ENCODE measurements at places on chromosomes 5 and 9.
A peak's percentile ranks its signal among the peaks of the same experiment; 100 is the strongest.

GRCh38 chr9:77735494-77735893, 87.4 kb upstream of the GNA14 start:
- no peak for DNase-seq

DNA sequence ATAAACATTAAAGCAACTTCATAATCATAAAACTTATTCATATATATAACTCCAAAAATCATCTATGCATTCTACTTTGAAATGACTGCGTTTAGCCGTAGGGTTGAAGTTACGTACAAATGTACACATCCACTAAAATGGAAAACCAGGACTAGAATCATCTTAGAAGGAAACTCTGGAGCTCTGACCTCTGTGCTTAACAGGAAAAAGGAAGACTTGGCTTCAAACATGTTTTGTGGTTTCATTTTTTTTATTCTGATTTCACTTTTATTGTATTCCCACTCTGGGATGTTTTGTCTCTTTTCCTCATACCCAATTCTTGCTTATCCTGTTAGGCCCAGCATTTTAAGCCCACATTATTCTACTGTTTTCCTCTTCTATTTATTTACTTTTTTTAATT, 44.9 kb downstream of the GRAMD2B start:
- no peak for DNase-seq

DNA sequence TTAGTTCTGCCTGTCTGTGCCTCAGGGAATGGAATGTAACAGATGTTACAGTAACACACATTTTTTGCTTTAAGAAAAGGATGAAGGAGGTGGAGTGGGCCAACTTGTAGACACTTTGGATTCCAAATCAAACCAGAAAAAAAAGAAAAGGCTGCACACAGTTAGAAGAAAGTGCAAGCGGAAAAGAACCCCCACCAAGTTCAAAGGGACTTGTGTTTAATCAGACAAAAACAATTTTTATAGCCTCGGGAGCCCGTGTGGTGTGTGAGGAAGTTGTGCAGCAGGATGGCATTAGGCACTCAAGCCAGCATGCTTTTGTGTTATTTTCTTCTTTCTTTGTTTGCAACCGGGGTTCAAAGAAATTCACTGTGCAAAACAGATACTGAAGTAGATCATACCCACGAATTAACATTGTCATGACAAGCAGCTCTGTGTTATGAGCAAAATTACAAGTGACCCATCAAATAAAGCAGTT, 189.5 kb downstream of the SEMA5A start:
- DNase-seq = no peak

DNA sequence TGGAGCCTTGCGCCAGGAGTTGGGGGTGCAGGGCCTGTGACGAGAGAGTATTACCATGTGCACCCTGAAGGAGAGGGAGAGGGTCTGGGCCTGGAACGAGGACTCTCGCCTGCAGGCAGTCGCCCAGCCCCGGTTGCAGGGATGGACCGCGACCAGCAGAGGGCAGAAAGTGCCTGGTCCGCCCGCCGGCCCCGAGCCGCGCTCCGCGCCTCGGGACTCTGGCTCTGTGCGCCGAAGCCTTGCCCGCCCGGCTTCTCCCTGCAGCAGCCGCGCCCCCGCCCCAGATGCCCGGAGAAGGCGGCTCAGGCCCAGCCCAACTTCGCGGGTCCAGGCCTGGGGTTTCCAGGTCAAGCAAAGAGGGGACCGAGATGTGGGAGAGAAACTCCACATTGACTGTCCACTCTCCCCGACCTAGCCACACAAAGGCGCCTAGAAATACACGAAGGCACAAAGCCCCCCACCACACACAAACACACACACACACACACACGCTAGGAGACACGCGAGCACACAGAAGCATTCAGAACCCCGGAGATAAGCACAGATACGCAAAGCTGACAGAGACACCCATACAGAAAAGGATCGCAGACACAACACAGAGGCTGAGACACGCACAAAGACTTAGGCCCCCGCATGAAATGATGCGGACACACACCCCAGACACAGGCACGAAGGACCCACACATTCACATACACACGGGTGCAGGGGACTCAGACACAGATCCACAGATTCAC, 2.0 kb upstream of the LMX1B start:
- peak; percentile 29 for DNase-seq

- DNase-seq = peak; percentile 90
These were observed 78.5 kb upstream of the LRRTM2 start for GRCh38 chr5:138953387-138954256.

GRCh38 chr5:57696825-57697570, 214.4 kb upstream of the ACTBL2 start:
- DNase-seq = no peak

- DNase-seq = no peak
These were observed 96.2 kb downstream of the RXRA start for GRCh38 chr9:134422301-134423090.

DNA sequence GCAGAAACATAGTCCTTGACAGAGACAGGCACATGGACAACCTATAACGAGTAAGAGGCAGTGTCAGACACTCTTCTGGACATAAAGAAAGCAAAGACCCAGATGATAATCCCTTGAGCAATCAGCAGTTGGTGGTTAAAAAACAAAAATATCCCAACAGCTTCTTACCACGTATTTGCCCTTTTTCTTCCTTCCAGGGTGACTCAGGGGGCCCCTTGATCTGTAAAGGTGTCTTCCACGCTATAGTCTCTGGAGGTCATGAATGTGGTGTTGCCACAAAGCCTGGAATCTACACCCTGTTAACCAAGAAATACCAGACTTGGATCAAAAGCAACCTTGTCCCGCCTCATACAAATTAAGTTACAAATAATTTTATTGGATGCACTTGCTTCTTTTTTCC, 9.5 kb downstream of the GZMK start:
- DNase-seq = peak; percentile 15

GRCh38 chr9:103700195-103700962, 393.7 kb upstream of the SMC2 start:
- no peak for DNase-seq

DNA sequence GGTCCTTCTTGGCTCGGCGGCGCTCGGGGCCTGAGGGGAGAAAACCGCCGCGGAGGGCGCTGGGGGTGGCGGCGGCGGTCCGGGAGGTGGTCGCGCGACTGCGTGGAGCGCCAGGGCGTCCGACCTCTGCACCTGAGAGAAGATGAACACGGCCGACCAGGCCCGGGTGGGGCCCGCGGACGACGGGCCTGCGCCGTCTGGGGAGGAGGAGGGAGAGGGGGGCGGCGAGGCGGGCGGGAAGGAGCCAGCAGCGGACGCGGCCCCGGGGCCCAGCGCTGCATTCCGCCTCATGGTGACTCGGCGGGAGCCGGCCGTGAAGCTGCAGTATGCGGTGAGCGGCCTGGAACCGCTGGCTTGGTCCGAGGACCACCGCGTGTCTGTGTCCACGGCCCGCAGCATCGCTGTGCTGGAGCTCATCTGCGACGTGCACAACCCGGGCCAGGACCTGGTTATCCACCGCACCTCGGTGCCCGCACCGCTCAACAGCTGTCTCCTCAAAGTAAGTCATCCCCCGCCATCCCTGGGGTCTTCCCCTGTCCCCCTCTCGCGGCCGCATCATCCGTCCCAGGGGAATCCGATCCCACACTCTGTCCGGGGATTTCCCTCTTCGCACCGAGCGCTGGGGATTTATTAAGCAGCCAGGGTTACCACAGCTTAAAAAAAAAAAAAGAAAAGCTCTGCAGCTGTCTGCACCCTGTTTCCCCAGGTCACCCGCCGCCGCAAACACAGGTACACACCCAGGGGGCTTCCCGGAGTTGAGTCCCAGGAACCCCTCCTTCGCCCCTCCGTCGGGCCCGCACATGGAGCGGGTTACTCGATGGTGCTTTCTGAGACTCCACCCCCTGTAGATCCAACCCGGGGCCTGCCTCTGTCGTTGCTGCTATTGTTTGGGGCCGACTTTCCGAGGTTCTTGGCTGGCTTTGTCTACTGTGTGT, at the start of gene GTF3C4:
TSS of gene GTF3C4 (plus strand) at position 8 of the 935 bp plus-strand sequence. CDS start at position 143, 135 bp downstream.
- DNase-seq = peak; percentile 83

GRCh38 chr9:128733256-128733655, 9.3 kb upstream of the ZDHHC12 start:
- DNase-seq = no peak

DNA sequence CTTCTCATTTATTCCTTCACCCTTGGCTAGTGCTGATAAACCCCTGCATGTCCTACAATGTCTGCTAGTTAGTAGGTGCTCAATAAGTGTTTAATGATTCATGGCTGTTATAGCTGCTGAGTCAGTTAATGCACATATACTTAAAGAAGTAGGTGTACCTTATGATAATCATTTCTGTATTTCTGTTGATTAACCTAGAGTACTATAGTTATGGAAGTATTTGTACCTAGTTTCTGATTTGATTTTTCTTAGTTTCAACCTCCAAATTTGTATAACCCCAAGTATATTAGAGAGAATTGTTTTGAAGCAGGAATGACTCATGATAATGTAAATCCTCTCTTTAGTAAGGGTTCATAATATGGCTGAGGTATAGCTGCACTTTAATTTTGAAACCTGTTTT, 8.9 kb downstream of the SMAD5 start:
- DNase-seq = no peak

DNA sequence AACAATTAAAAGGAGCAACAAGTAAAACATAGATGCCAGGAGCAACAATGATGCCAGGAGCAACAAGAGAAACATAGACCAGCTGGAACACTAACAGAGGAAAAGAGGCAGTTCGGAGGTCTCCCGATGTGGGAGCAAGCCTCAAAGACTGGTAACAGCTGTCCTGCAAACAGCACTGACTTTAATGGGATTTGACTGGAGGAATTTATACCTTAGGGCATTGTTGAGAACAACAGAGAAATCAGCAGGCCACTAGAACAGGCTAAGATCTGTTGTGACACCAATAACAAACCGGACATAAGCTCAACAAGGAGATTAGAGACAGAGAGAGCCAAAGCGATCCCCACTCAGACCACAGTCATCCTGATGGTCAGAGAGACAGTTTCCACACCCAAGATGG, 11.8 kb upstream of the SYK start:
- no peak for DNase-seq

DNA sequence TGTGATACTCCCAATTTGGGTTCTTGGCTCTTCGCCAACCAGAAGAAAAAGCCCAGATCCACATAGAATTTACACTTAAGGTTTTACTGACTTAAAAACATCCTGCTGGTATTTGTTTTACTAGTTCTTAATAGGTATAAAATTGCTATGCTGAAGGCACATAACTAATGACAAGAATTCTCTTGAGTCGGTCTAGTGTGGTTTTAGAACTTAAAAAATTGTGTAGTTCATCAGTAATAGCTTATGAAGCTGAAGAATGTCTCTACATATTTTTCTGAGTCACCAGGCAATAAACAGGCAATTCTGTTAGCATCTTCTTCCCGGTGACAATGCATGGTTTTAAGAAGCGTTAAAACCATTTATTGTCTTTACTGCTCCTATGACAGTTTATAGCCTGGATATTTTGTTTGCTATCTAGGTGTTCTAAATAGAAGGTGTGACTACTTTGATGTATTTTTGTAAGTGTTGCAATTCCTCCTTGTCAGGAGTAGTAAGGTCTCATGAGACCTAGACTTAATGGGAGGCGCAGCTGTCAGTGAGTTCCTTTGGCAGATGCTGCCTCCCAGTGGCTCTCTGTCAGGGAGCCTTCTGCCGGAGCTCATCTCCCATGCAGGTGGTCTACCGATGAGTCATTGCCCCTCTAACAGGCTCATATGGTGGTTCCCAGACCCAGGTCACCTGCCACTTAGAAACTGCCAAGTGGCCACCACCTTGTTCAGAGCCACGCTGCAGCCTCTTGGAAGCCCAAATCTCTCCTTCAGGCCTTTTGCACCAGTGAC, 173.8 kb downstream of the MAST4 start:
- peak; percentile 60 for DNase-seq

- no peak for DNase-seq
These were observed 66.2 kb upstream of the GAS1 start for GRCh38 chr9:87013490-87013889.

GRCh38 chr9:36865731-36866635, 168.1 kb downstream of the PAX5 start:
- no peak for DNase-seq

GRCh38 chr5:893711-894110, 1.0 kb downstream of the TRIP13 start:
- DNase-seq = no peak

GRCh38 chr9:13626601-13627000, 347.1 kb upstream of the MPDZ start:
- no peak for DNase-seq

DNA sequence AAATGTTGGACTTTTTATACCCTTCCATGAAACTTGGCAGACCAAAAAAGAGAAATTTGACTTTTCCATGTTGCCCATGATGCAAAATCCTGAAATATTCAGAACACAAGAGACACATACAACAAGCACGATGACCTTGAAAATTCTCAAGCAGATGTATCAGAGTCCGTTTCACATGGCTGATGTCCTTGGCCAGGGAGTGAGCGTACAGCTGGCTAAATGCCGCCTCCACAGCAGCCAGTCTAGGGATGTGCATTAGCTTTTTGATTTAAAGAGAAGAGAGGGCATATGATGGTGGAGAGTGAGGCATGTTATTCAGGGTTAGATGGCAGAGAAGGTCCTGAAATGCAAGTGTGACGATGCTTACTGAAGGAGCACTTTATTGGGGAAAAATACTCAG, 148.0 kb upstream of the SEMA6A start:
- no peak for DNase-seq

DNA sequence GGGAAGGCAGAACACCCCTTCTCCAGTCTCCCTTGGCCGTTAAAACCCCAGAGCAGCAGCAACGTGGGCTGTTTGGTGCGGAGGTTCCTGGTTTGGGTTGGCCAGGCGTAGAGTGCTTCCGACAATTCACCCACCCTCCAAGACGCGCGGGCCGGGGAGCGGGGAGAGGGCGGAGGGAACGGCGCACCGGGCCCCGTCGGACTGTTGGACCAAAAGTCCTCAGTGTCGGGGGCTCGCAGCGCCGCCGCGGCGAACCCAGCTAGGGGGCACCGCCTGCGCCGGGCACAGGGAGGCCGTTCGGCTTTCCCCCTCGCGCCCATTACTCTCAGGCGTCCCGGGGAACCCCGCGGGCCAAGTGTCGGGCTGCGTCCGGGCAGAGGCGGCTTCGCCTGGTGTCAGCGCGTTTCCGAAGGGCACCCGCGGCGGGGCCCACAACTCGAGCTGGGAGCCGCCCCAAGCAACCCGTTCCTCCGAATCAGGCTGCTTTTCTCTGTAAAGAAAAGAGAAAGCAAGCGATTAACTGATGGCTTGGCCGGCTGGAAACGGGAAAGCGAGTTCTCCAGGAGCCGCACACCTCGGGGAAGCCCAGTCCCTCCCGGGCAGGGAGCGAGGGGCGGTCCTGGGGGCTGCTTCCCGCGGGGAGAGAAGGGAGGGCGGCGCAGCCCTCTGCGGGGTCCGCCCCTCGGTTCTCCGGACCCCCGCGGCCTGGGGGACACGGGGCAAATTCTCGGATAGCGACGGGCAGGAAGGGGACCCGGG, 145.5 kb downstream of the ERCC6L2 start:
- no peak for DNase-seq

DNA sequence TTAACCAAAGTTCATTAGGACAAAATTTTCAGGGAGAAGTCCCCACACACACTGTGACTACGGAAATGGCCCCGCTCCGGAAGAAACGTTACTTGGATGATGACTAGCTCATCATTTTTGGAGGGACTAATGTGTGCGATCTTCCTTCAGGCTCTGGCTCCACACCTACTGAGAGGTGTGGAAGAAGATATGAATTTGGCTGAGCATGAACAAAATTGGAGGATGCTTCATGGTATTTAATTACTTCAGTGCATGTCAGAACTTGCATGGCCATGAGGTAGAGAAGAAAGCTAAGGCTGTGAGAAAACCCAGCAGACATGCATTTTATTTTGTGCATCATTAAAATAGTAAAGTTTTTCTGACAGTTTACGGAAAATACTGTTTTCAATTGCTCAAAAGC, 202.1 kb upstream of the TLE4 start:
- DNase-seq = no peak
